ENCODE measurements at places on chromosomes 12 and 14. TPM values are rescaled to one million over a fixed set of nuclear protein-coding genes. Genes with fewer than 3 reads are reported as not detected.
A peak's percentile ranks its signal among the peaks of the same experiment; 100 is the strongest.

GRCh38 chr14:67187826-67188225 is 1.4 kb upstream of the GARIN2 start:
- peaks cover 10% of the 10 kb centered on the region for H3K4me1 ChIP-seq
- DNase-seq: no peak
- H3K36me3 ChIP-seq: no peaks in the 10 kb centered on the region
- no peak overlapping the region for H3K27ac ChIP-seq
- H3K27me3 ChIP-seq: no peaks in the 10 kb centered on the region

DNA sequence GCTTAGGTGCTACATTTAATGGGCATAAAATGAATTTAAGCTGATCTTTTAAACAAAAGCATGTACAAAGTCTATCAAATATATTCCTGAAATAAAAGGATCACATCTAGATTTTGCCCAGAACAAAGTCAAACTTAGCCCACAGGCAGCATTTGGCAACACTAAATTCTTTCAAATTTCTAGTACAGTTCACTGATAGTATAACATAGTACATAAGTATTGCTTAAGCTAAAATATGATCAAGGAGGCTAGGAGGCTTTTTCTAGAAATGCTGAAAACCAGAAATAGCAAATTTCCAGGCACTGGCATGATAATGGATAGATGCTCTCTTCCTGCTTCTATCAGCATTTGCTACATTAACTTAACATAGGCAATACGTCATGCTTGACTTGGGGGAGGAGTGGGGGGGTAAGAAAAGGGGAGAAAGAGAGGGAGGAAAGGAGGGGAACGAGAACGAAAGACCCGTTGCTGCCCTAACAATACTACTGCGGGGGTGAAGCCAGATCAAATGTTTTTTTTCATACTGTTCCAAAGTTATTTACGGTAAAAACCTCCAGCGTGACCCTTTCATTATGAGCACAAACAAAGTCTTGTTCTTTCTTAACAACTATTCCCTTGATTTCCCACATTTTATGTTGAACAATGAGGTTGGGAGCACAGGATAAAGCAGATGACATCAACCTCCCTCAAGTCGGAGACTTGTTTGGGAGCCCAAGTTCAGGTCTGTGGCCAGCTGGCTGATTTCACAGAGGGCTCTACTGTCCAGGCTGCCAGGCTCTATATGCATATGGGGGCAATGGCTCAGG is 10.6 kb downstream of the TMED10 start:
- H3K36me3 ChIP-seq: peaks cover 6% of the 10 kb centered on the region
- no peak overlapping the region for H3K4me3 ChIP-seq
- no peak for DNase-seq
- no peak overlapping the region for H3K27ac ChIP-seq
- H3K27me3 ChIP-seq: no peaks in the 10 kb centered on the region

DNA sequence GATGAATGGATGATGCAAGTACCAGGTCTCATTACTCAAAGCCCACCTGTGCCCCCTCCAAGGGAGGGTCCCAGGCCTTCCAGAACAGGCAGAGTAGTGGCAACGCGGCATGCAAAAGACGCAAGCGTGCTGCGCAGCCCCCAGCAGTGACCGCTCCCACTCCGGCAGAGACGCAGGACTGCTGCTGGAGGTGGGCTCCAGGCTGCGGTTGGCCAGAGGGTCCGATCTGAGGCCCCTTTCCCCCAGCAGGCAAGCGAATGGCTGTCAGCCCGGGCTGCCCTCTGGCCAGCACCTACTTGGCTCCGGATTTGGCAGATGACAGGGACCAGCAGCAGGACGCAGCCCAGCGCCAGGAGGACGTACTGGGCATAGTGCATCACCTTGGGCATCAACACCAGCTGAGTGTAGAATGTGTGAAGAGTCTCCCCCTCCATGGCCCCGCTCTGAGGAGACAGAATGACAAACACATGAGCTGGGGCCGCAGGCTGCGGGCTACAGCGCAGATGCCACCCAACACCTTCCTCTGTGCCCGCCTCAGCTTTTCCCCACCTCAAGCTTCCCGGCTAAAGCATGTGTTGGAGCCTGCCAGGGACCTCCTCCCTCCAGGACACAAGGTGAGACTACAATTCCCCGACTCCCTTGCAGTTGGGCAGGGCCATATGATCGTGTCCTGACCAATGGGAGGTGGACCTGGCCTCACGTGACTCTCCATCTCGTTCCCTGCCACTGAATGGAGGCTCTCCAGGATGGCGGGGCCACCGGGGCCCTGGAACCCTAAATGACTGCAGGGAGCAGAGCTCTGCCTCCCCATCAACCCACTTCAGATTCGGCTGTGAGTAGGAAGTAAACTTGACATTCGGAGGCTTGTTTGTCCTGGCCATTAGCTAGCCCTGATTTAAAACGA is 77.4 kb downstream of the SCARB1 start:
- H3K4me1 ChIP-seq: no peaks in the 10 kb centered on the region
- peaks cover 1% of the 10 kb centered on the region for H3K36me3 ChIP-seq
- DNase-seq: no peak
- no peaks in the 10 kb centered on the region for H3K27me3 ChIP-seq

- H3K36me3 ChIP-seq: no peaks in the 10 kb centered on the region
- H3K4me3 ChIP-seq: no peak overlapping the region
- no peak for DNase-seq
- H3K27me3 ChIP-seq: no peaks in the 10 kb centered on the region
These were observed 1157.7 kb downstream of the BCL11B start for GRCh38 chr14:98114122-98114895.

DNA sequence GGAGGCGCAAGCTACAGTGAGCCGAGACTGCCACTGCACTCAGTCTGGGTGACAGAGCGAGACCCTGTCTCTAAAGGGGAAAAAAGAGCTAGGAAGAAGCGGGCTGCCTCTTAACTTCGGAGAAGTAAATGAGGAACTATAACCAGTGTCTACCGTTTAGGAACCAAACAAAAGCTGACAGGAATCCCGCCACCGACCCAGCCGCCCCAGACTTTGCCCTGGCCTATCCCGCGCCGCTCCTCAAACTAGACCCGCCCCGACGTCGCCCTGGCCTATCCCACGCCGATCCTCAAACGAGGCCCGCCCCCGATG is 568 bp upstream of the SIVA1 start:
- H3K4me1 ChIP-seq: peaks cover 41% of the 10 kb centered on the region
- peak overlapping the region; percentile 87 for H3K4me3 ChIP-seq
- H3K27ac ChIP-seq: peak overlapping the region; percentile 89
- no peaks in the 10 kb centered on the region for H3K27me3 ChIP-seq

GRCh38 chr12:9509464-9510161 is 98.1 kb downstream of the KLRB1 start:
- H3K27me3 ChIP-seq: no peaks in the 10 kb centered on the region
- no peaks in the 10 kb centered on the region for H3K36me3 ChIP-seq
- H3K4me1 ChIP-seq: no peaks in the 10 kb centered on the region
- no peak overlapping the region for H3K27ac ChIP-seq

- no peak overlapping the region for H3K4me3 ChIP-seq
- no peak overlapping the region for H3K27ac ChIP-seq
- H3K36me3 ChIP-seq: peaks cover 4% of the 10 kb centered on the region
- no peak for DNase-seq
- peaks cover 5% of the 10 kb centered on the region for H3K4me1 ChIP-seq
These were observed 37.7 kb upstream of the CRACR2A start for GRCh38 chr12:3790642-3791041.

- no peaks in the 10 kb centered on the region for H3K27me3 ChIP-seq
- H3K4me3 ChIP-seq: no peak overlapping the region
- peak overlapping the region; percentile 16 for H3K27ac ChIP-seq
- peak; percentile 37 for DNase-seq
These were observed 91.8 kb downstream of the DUSP16 start for GRCh38 chr12:12470751-12471306.

- H3K4me3 ChIP-seq: no peak overlapping the region
- H3K27ac ChIP-seq: no peak overlapping the region
These were observed 9.9 kb downstream of the BMAL2 start for GRCh38 chr12:27342536-27342935.

GRCh38 chr12:94297876-94298505 is 149.6 kb downstream of the PLXNC1 start:
- H3K4me1 ChIP-seq: peaks cover 4% of the 10 kb centered on the region
- no peaks in the 10 kb centered on the region for H3K27me3 ChIP-seq
- no peak for DNase-seq
- no peak overlapping the region for H3K27ac ChIP-seq

- H3K36me3 ChIP-seq: peaks cover 7% of the 10 kb centered on the region
- peak overlapping the region; percentile 99 for H3K4me3 ChIP-seq
- H3K27me3 ChIP-seq: no peaks in the 10 kb centered on the region
These were observed 562 bp downstream of the EAPP start for GRCh38 chr14:34538871-34539406.

GRCh38 chr14:98230411-98230810 is 1041.6 kb downstream of the BCL11B start:
- H3K4me1 ChIP-seq: peaks cover 56% of the 10 kb centered on the region
- no peak overlapping the region for H3K27ac ChIP-seq
- H3K27me3 ChIP-seq: no peaks in the 10 kb centered on the region
- peaks cover 3% of the 10 kb centered on the region for H3K36me3 ChIP-seq
- no peak overlapping the region for H3K4me3 ChIP-seq
- DNase-seq: no peak

GRCh38 chr12:80754274-80754673 is 37.6 kb downstream of the MYF5 start:
- no peak overlapping the region for H3K27ac ChIP-seq
- DNase-seq: no peak

DNA sequence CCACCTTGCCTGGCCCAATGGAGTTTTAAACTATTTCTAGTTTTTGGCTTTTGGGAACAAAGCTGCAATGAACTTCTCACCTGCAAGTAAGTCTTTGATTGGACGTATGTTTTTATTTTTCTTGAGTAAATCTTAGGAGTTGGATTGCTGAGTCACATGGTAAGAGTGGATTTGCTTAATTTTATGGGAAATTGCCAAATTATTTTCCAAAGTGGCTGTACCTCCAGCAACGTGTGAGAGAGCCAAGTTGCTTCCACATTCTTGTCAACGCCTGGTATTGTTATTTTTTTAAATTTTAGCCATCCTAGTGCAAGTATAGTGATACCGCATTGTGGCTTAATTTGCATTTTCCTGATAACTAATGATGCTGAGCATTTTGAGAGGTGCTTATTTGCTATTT is 136.6 kb downstream of the LMNTD1 start:
- no peak overlapping the region for H3K4me3 ChIP-seq
- no peaks in the 10 kb centered on the region for H3K4me1 ChIP-seq
- peaks cover 20% of the 10 kb centered on the region for H3K27me3 ChIP-seq
- DNase-seq: no peak
- H3K27ac ChIP-seq: no peak overlapping the region

GRCh38 chr14:77554207-77554606 is 55.6 kb upstream of the ISM2 start:
- peaks cover 31% of the 10 kb centered on the region for H3K36me3 ChIP-seq
- H3K27ac ChIP-seq: peak overlapping the region; percentile 80
- H3K4me1 ChIP-seq: peaks cover 13% of the 10 kb centered on the region
- no peaks in the 10 kb centered on the region for H3K27me3 ChIP-seq
- H3K4me3 ChIP-seq: peak overlapping the region; percentile 24

- DNase-seq: no peak
- H3K27me3 ChIP-seq: peaks cover 8% of the 10 kb centered on the region
- H3K4me3 ChIP-seq: no peak overlapping the region
- H3K4me1 ChIP-seq: no peaks in the 10 kb centered on the region
- no peaks in the 10 kb centered on the region for H3K36me3 ChIP-seq
These were observed 34.7 kb downstream of the CYP46A1 start for GRCh38 chr14:99718811-99719192.

DNA sequence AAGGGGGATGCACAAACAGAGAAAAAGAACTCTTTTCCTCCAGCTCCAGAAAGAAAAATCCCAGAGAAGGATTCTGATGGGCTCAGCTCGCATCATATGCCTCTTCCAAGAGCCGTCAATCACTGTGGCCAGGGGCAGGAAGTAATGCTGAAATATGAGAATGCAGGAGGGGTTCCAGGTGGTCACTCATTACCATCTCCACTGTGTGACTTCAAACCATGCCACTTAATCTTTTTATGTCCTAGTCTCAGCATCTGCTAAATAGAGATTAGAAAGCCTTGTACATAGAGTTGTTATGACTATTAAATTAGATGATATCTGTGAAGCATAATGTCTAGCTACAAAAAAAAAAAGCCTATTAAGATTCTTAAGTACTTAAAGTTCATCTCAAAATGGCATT is 65.6 kb upstream of the FICD start:
- H3K4me3 ChIP-seq: no peak overlapping the region
- no peaks in the 10 kb centered on the region for H3K4me1 ChIP-seq
- DNase-seq: no peak
- no peak overlapping the region for H3K27ac ChIP-seq

GRCh38 chr14:94498215-94498614 is 11.1 kb downstream of the SERPINA12 start:
- H3K4me1 ChIP-seq: no peaks in the 10 kb centered on the region
- no peak overlapping the region for H3K27ac ChIP-seq
- no peak for DNase-seq

GRCh38 chr12:78870539-78870938 is 6.0 kb downstream of the SYT1 start:
- no peaks in the 10 kb centered on the region for H3K36me3 ChIP-seq
- H3K4me1 ChIP-seq: no peaks in the 10 kb centered on the region
- no peak overlapping the region for H3K4me3 ChIP-seq
- H3K27ac ChIP-seq: no peak overlapping the region
- no peak for DNase-seq

Gene BBOF1
- total RNA-seq: 1.1 TPM

Gene CIDEB
- 24.5 TPM for total RNA-seq

Gene RND1
- 2.7 TPM for total RNA-seq

Gene WNT1
- 1.2 TPM for total RNA-seq

Gene KRT2
- not detected for total RNA-seq

Gene METTL25
- 7.1 TPM for total RNA-seq

Gene KCNH3
- 1.1 TPM for total RNA-seq

Gene SLC17A8
- not detected for total RNA-seq

Gene LTA4H
- 52.9 TPM for total RNA-seq

Gene LRRC10
- total RNA-seq: not detected
